ENCODE measurements at places on chromosomes 13 and 19.

DNA sequence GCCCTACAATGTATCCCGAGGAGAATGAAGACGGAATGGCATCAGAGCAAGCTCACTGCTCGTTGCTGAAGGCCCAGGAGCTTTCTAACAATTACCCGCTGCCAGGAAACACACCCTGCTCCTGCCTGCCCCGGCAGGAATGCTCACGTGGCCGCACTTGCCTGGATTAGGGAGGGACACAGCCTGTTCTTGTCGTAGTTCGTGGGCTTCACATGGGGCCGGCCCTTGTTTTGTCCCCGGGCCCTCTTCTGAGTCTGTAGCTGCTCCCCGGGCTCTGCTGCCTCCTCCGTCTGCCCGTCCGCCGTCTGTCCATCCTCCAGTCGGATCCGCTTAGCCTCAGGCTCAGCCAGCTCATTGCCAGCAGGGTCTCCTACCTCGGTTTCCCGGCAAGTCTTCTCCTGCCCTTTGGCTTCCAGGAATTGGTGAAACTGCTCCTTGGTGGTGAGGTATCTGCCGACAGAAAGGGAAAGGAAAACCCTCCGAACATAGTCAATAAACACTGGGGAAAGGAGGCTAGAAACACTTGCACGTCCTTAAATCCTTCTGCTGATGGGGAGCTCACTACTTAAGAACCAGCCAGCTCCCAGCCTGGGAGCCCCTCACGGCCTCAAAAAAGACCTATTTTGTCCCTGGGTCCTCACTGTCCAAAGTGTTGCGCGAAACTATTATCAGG is 941 bp downstream of the DUS3L start:
- no peak for DNase-seq

- no peak for DNase-seq
These were observed 19.6 kb downstream of the ZBTB7A start for GRCh38 chr19:4046946-4047683.

DNA sequence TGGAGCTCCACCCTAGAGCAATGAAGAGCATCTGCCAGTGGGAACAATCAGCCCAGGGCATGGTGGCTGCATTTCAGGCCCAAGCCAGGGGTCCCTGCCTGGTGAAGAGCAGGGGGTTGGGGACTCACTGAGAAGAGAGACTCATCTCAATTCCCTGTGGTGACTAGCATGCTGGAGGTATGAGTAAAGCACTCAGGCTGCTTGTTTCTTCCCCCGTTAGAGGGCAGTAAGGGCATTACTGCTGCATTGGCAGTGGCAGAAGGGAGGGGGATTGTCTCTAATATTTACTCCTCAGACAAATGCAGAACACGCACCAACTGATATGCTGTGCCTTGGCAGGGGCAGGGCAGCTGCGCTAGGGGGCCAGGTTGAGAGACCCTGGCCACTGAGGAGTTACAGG is 329.1 kb downstream of the SLITRK5 start:
- no peak for DNase-seq

DNA sequence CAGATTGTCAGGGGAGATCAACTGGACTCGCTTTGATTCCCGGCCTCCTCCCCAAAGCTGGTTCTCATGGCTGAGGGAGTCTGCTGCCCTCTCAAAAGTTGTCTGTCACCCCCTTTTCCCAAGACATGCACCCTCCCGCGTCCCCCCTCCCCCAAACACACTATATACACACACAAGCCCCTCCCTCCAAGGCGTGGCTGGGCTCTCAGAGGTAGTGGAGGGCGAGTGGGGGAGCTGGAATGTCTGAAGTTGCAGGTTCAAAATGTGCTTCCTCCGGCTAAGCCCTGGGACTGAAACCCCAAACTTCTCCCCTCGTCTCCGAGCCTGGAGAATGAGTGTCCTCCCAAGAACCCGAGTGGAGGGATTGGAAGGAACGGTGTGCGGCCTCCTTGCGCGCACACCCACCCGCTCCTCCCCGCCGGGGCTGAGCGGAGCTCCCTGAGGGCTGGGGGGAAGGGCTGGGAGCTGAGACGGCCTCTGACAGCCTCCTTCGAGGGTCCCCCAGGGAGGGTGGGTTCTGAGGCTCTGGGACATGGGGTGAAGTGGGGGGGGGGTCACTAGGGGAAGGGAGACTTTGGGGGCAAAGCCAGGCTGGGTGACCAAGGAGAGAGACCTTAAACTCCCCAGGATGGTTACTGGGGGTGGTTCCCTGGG is 9.9 kb upstream of the MEIS3 start:
- no peak for DNase-seq

GRCh38 chr19:51365211-51365964 is 800 bp downstream of the ETFB start:
- no peak for DNase-seq

DNA sequence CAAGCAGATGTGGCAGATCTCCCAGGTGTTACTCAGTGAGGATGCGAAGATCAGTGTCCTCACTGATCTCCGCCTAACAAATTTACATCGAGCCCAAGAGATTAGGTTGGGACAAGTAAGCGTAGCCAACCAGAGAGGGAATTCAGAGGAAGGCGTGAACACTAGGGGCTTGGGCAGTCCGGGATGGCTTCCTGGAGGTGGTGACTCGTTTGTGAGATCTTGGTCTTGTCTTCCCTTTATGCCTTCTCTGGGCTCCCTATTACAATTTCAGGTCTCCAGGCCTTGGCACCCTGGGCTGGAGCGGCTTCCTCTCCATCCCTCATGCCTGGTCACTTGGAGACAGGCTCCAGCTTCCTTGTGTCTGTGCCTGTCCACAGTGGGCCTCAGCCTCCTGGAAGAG is 6.2 kb downstream of the SF3A2 start:
- DNase-seq, result no peak

DNA sequence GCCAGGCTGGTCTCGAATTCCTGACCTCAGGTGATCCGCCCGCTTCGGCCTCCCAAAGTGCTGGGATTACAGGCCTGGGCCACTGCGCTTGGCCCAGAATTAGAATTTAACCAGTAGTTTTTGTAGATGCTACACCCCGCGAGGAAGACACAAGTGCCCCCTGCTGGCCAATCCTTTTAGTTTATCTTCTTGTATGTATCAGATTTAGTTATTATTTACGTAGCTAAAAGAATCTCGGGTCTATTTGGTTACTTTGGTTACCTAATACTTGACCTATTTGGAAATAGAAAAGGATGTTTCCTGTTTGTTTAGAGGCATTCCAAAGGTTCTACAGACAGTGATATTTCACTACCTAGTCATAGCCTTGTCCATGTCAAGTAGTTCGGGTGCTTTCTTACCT is 22.0 kb downstream of the MUC16 start:
- DNase-seq, result no peak

- peak; percentile 73 for DNase-seq
These were observed 23.2 kb upstream of the GPC5 start for GRCh38 chr13:91375116-91375729.

DNA sequence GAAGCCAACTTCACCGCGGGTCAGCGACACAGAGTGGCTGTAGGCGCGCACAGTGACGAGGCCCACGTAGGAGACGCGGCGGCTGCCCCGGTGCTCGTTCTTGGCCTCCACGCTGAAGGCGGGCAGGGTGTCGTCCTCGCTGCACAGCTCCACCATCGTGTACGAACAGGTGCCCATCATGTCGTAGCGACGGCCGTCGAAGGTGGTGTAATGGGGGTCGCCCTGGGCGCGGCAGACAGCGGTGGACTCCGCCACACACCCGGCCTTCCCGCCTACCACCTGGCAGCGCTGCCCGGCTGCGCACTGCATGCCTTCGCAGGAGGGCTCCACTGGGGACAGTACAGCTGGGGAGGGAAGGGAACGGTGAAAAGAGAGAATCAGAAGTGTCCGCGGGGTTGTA is 10.0 kb downstream of the FCGBP start:
- no peak for DNase-seq

DNA sequence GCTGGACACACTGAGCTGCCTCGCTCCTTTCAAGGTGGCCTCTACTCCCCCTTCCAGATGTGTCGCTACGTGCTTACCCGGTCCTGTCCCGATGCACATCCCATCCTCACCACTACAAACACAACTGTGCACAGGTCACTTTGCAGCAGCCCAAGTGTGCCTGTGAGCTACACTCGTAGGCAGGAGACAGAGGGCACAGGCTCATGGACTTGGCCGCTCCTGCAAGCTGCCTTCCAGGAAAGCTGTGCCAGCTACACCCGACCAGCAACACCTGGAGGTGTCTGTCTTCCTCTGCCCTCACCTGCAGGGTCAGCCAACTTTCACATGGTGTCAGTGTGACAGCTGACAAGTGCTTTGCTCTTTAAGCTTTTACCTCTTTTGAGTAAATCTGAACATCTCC is 15.4 kb downstream of the CARS2 start:
- DNase-seq, result no peak

DNA sequence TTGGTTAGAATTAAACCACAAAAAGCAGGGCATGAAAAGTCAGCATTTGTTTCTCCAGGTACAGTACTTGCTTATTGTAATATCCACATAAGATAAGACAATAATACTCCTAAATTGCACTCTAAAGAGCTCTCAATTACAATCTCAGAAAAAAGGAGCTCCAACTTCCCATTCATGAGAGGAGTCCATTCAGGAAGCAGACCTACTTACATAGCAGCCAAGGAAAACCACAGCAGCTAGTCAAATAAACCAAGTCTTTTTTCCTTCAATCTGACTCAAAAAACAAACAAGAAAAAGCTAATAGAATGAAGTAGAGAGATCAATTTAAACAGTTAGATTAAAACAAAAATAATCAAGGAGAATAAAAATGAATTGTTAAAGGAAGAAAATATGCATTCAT is 885.2 kb upstream of the SLITRK6 start:
- no peak for DNase-seq

GRCh38 chr19:50558039-50558438 is 10.2 kb downstream of the LRRC4B start:
- DNase-seq, result no peak

DNA sequence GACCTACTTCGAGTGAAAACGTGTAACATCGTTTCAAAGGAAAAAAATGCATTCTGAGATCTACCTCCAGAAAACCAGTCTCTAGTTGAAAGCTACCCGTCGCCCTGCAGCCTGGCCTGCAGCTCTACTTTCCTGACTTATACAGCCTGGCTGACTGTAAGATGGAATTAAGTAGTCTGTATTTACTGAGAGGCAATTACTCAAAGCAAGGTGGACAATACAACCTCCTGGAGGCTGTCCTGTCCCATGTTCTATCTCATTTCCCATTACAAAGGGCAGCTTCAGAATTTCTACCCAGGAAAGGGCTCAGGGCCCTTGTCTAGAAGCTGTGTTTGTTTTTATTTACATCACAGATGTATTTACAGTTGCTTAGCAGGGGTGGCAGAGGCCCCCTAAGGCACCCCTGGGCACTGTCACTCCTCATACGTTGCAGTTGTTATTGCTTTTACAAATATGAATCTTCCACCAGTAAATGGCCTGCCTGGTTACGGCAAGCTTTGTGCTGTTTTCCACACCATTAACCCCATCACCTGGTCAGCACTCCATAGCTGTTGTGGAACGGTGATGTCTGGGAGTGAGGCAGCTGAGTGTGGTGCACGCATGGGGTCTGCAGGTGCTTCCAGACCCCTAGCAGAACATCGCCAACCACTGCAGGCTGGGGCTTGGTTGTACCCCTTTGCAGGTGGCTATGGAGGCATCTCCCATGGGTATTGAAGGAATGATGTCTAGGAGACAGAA is 46.3 kb upstream of the MTIF3 start:
- no peak for DNase-seq

- no peak for DNase-seq
These were observed 1832.8 kb upstream of the MIR17HG start for GRCh38 chr13:89514534-89515312.

- no peak for DNase-seq
These were observed 7.0 kb downstream of the FAM124A start for GRCh38 chr13:51229101-51229719.

- no peak for DNase-seq
These were observed 25.3 kb downstream of the TPT1 start for GRCh38 chr13:45315520-45316167.

GRCh38 chr13:79365981-79366380 is 40.1 kb downstream of the RBM26 start:
- no peak for DNase-seq

GRCh38 chr13:73825143-73825542 is 309.1 kb downstream of the KLF12 start:
- no peak for DNase-seq

DNA sequence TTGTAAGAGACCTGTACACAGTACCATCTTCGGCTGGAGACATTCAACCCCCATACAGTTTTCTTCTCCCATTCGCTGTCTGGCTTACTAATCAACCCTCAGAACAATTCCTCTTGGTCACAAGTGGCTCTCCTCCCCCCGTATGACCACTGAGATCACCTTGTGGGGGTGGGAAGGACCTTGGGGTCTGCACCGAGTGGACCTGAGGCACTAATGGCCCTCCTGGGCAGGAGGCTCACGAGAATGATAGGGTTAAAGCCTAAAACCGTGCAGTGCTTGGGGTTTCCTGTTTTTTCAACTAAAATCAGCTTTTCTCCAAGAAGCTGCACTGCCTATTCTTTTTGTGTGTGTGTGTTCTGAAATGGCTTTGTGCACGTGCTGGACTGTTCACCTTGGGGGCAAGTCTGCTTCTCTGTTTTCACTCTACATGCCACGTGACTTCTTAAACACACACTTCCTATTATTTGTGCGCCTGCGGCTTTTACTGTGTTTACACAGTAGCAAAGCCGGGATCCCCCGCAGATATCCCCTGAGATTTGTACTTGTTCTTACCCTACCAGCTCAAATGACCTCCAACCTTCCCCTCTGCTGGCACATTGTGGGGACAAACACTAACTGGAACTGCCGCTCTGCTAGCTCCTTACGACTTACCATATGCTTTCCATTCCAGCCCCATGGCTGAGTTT is 12.3 kb downstream of the RBM26 start:
- peak; percentile 37 for DNase-seq

DNA sequence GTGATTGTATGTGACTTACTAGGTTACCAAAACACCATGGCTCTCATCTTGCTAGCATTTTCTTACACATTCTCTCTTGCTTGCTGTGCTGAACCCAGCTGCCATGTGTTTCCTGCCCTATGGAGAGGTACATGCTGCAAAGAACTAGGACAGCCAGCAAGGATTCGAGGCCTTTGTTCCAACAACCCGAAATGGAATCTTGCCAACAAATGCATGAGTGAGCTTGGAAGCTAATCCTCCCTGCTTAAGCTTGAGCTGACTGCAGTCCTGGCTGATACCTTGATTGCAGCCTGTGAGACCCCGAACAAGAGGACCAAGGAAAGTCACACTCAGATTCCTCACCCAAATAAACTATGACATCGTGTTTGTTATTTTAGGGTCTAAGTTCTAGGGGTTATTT is 651.2 kb downstream of the SLITRK6 start:
- no peak for DNase-seq

- no peak for DNase-seq
These were observed 96.2 kb upstream of the RNF113B start for GRCh38 chr13:98273067-98273823.

DNA sequence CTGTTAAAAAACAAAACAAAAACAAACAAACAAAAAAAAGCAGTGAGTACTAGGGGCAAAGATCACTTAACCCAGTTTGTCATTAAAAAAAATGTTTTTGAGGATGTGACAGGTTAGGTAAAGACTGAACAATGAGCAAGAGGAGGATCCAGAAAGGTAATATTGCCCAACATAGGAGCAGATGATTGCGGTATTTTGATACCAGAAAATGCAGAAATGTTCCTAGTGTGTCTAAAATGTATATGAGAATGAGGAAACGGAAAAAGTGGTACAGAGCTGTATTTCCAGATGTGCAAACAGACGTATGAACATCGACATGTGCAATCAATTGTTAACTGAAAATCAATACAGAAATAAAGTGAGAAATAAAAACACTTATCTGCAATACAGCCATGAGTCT is 4.9 kb upstream of the LILRA4 start:
- DNase-seq, result no peak

All from germinal center (tissue), 1 donor.